MV-4-11 (cell line): ENCODE measurements at places on chromosomes 5 and 9.
A peak's percentile ranks its signal among the peaks of the same experiment; 100 is the strongest.

- DNase-seq, result no peak
Measured at GRCh38 chr9:136107155-136107952, 11.3 kb downstream of the TMEM250 start.

DNA sequence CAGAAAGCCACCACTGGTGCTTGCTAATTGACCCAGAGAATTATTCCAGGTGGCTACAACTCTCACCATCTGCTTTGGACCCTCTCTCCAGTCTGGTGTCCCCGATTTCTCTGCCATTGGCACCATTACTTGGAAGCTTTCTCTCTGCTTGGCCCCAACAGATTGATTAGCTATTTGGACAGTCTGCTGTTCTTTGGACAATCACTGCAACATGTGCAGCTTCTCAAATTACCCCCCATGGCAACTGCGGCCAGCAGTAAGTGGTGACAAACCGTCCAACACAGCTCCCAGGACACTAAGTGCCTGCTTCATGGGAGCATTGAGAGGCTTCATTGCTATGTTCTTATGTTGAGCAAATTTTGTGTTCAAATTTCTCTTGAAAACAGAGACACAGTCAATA, 309.8 kb downstream of the TAF11L14 start:
- DNase-seq, result no peak

DNA sequence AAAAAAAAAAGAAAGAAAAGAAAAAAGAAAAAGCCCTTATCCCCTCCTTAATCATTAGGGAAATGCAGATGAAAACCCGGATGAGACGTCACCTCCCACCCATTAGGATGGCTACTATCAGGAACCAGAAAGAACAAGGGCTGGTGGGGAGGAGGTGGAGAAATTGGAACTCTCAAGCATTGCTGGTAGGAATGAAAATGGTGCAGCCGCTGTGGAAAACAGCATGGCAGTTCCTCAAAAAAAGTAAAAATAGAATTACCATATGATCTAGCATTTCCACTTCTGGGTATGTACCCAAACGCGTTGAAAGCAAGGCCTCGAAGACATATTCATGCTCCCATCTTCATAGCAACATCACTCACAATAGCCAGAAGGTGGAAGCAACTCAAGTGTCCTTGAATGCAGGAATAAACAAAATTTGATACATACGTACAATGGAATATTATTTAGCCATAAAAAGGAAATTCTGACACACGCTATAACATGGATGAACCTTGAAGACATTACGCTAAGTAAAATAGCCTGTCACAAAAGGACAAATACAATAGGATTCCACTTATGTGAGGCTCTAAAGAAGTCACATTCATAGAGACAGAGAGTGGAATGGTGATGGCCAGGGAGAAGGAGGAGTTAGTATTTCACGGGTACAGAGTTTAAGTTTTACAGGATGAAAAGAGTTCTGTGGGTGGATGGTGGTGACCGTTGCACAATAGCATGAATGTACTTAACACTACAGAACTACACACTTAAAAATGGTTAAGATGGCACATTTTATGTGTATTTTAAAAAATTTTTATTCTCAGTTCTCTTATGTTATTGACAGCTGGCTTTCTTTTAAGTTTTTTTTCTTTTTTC, 166.8 kb upstream of the IER5L start:
- peak; percentile 76 for DNase-seq

DNA sequence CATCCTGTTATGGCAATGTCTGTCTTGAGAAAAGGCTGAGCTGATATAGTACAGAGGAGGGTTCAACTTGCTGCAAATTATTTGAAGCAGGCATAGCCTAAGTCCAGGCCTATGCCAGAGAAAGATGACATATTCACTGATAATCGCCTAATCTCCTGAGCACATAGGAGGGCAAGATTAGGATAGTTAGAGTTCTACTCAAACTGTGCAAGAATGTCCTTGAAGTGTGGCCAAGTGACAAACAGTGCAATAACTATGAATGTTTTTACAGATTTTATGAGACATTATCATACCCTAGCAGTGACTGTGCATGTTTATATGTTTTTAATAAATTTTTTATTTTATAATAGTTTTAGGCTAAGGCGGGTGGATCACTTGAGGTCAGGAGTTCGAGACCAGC, 96.2 kb downstream of the TSSK1B start:
- DNase-seq, result no peak

GRCh38 chr5:132456296-132456986, 34.1 kb downstream of the IRF1 start:
- DNase-seq, result peak; percentile 87

GRCh38 chr9:135221951-135222631, 134.6 kb downstream of the OLFM1 start:
- no peak for DNase-seq

- DNase-seq, result no peak
Measured at GRCh38 chr5:44454002-44454401, 64.8 kb upstream of the FGF10 start.
